ENCODE measurements at places on chromosomes 6 and 20.

DNA sequence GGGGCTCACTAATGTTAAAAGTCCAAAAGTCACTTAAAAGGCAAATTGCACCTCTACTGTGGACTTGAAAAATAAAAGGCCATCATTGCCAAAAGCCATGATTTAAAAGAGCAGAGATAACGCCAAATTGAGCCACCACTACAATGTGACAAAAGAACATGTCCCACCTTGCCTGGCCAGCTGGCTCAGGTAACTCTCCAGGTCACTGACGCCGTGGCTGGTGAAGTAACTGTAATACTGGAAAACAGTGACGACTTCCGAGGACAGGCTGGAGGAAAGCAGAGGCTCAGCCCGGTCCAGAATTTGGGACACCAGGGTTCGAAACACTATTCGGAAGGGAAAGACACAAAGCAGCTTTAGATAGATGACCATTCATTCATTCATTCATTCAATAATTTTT, 29.3 kb upstream of the ARMH2 start:
- DNase-seq: no peak

DNA sequence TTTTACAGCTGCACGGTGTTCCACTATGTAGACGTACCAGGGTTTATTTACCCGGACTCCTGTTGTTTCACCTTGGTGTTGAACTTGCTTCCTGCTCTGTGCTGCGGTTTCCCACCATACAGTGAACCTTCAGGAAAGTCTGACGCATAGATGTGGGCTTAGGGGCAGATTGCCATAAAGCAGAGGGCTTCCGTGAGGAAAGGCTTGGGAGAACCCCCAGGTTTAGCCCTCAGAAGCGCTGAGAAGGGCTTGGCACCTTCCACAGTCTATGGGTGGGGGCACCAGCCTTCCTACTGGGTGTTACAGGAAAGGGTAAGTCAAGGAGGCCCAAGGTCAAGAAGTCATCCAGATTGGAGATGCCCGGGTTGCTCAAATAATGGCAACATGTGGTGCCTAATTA, 19.2 kb upstream of the MRPS18A start:
- no peak for DNase-seq

DNA sequence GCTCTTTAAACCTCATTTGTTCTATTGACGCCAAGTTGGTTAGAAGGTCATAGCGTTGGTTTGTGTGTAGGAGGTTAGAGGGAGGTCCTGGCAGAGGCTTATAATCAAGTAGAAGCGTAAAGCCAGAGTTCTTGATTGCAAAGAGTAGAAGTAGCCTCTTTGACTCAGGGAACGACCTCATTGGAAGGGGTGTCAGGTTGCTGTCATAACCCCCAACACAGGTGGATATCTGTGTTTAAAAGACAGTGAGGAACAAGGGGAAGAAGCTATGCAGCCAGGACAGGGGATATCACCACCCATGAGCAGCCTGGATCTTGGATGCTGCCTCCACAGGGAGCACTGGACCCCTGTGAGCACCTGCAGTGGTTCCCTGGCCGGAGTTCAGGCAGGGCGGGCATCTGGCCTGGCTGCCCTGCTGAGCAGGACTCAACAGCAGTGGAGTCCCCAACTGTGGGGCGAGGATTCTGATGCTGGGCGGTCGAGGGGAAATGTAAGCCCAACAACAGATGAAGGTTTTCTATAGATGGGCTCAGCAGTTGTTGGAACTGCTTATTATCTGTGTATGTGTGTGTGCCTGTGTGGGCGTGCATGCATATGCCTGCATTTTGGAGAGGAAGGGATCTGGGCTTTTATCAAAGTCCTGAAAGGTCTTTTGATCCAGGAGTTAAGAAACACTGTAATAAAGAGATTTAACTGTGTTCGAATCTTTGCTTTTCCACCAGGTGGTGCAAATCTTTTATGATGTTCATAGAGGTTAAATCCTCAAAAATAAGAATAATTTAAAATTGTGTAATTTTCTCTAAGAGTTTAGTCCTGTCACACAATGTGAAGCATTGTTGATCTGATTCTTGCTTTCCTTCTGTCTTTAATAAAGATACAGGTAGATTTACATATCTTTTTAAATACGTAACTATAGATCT, 27.7 kb downstream of the HIVEP1 start:
- no peak for DNase-seq

- DNase-seq: no peak
These were observed 8.2 kb downstream of the SPINT3 start for GRCh38 chr20:45507011-45507820.

GRCh38 chr6:126797981-126798380, 320.5 kb upstream of the RSPO3 start:
- no peak for DNase-seq

DNA sequence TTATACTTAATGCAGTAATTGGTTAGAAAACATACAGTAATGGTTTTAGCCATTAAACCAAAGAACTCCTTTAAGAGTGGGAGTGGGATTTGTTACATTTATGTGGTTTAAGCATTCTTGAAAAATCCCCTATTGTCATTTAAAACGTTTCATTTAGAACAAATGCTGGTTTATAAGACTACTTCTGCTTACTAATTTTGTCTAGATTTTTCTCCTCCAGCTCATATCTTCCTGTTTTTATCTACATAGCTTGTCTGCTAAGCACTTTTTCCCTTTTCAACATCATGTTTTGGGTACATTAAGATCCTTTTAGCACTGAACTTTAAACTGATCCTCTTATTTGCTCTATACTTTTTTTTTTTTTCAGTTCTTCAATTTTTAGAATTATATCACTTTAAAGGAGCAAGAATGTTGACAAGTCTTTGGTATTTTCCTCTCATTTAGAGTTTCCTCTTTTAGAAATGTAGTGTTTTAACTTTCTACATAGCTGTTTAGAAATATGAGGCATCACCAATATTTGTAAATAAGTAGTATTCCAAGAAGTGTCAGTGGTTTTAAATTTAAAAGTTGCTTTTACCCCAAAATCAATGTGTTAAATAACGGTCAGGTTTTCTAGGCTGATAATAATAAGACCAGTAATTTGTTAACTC, 80.9 kb downstream of the SESN1 start:
- DNase-seq: no peak

DNA sequence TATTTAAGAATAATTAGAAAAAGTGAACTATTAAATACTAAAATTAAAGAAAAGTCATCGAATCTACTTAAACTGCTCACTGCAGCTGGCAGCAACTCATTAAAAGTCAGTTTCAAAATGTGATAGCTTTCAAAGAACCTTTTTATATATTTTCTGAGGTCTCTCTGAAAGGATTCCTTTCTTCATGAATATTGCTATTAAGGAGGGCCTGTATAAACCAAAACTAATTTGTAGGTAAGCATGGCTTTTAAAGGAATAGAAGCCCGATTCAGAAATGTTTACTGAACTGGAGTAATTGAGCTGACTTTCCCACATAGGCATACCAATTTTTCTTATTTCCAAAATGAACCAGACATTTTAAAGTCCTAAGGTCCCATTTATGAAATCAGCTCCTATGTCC, 41.2 kb upstream of the ENPP1 start:
- no peak for DNase-seq

GRCh38 chr6:148533309-148534107, 190.9 kb downstream of the SASH1 start:
- no peak for DNase-seq

GRCh38 chr6:117194978-117195377, 70.4 kb upstream of the VGLL2 start:
- no peak for DNase-seq

DNA sequence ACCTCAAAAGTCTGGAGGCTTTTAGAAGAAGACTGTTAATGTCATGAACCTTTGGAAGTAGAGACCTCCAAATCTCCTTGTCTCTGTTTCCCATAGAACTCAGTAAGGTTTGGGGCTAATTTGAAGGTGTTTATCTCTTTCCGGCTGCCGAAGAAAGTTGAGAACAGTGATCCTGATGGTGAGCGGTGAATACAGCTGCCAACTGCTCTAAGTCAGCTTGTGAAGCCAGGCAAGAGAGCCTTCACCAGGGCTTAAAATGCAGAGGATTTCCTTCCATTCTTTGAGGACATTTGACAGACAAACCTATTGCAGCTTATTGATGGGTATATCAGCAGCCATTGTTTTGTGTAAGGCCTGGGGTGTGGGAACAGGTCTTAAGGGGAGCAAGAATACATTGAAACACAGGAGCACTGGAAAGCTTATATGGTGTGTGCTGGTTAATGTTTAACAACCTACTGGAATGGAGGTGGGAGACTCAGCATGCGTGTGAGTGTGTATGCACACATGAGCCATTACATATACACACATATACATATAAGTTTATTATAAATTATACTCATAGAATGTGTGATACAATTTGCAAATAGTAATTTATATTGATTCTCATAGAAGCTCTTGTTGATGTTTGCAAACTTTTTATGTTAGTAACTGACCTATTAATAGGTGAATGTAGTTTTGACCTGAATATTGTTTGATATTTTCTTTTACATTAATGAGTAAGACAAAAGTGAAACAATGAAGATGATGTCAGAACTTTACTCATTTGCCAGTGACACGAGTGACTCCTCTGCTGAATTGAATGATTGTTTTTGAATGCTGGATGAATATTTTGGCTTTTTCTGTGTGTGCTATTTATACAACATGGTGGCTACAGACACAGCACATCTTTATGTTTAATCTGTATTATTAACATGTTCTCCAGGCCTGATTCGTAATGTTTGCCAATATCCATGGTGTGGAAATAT, 18.1 kb downstream of the PLEKHG1 start:
- no peak for DNase-seq

GRCh38 chr6:1802491-1803395, 193.0 kb downstream of the FOXC1 start:
- DNase-seq: no peak

DNA sequence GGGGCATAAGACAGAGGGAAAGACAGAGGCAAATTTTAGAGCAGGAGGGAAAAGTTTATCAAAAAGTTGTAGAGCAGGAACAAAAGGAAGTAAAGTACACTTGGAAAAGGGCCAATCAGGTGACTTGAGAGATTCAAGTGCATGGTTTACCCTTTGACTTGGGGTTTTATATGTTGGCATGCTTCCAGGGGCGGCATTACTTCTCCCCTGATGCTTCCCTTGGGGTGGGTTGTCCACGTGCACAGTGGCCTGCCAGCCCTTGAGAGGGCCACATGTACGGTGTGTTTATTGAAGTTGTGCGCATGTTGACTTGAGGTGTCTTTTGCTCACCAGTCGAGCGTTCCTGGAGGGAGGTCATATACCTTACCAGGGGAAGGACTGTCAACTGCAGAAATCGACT, 259.5 kb upstream of the JARID2 start:
- no peak for DNase-seq

- DNase-seq: no peak
These were observed 48.4 kb downstream of the BMP5 start for GRCh38 chr6:55826941-55827340.

GRCh38 chr6:14501914-14502313, 384.3 kb downstream of the CD83 start:
- no peak for DNase-seq

DNA sequence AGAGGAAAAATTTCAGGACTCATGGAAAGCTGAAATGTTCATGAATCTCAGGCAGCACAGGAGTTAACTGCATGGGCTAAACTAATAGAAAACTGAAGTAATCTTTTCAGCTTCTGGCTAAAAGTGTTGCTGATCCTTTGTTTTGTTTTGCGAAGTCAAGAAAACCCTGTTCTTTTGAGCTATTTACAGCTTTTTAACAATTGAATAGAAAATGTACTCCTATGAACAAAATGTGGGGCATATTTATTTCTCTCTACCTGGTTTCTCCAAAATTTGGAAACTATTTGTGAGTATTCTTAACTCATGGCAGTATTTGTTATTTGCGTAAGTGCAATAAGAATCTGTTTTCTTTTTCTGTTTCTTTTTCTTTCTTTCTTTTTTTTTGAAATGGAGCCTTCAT, 818.8 kb upstream of the CITED2 start:
- no peak for DNase-seq

- no peak for DNase-seq
These were observed 61.1 kb downstream of the CAP2 start for GRCh38 chr6:17454316-17455005.

DNA sequence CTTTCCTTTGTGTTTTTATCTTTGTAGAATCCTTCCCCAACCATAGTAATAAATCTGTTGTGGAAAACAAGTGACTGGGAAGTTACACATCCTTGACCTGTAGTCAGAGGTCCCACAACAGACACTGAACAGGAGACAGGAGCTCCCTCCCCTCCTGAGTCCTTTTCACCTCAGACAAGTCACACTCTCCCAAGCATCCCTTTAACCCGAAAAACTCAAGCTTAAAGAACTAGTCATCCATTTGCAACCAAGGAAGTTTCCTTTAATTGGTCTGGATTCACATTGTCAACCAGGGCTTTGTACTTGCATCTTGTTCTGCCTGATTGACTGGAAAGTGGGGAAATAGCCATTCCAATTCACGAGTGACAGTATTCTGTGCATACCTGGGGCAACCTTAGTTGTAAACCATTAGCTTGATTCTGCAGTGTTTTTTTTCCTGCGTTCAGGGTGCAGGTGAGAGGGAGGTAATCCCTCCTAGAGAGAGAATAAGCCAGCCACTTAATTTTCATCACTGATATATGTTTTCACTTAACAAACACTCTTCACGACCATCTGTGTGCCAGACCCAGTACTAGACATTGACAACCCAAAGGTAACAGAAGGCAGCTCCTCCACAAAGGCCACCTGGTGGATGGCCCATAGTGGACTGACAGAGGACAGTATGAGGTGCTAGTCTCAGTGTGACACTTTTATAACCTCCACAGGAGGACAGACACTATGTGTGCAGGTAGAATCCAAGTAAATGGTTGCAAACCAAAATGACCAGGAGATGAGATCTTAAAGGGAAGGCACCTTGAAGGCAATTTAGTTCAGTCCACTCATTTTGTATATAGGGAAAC, 112.4 kb downstream of the SLX4IP start:
- DNase-seq: no peak

DNA sequence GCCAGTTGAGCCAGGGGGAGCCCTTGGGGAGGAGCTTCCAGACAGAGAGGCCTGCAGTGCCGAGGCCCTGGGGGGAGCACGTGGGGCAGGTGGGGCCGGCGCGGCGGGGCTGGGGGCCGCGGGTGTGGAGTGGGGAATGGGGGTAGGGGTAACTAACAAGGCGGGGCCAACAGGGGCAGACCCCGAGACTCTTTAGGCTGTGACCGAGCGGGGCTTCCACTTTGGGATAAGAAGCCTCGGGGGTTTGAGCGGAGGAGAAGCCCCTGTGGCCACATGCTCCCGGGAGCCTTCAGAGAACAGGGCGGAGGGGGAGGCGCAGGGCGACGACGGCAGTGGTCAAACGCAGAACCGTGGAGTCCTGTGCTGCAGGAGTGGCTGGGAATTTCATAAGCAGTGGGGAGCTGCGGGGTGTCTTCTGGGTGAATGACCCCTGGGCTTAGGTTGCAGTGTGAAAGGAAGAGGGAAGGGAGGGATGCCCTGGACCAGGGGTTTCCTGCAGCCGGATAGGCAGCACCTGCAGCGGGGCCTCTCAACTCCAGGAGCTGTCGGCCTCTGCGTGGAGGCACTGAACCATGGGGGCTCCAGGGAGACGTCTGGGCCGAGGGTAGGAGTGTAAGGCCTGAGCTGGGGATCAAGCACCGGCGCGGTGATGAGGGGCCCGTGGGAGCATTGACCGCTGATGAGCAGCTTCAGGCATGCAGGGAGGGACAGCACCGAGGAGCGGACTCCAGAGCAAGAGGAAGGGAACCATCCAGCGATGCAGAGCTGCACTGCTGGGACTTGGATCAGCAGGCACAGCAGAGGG, 121.0 kb downstream of the SYNDIG1 start:
- no peak for DNase-seq
